ENCODE measurements at places on chromosomes 12 and 14.

DNA sequence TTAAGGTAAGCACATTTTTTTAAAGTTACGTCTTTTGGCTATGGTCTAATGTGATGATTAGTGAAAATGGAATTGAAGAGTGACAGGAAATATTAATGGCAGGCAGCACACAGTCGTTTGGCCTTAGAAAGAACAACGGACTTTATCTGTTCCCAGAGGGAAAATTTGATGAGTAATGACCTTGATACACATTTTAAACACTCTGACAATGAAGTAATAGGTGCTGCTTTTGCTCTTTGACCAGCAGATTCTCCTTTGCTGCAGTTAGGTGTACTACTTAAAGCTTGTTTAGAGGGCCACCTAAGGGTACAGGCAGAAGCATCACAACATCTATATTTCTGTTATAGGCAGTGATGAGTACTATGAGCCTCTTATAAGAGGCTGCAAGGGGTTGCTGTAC is 27.1 kb upstream of the RNU6-8 start:
- no peak for DNase-seq

- DNase-seq: no peak
Measured at GRCh38 chr14:67663633-67664032, 10.8 kb downstream of the VTI1B start.

GRCh38 chr14:99704037-99704436 is 19.9 kb downstream of the CYP46A1 start:
- DNase-seq: no peak

DNA sequence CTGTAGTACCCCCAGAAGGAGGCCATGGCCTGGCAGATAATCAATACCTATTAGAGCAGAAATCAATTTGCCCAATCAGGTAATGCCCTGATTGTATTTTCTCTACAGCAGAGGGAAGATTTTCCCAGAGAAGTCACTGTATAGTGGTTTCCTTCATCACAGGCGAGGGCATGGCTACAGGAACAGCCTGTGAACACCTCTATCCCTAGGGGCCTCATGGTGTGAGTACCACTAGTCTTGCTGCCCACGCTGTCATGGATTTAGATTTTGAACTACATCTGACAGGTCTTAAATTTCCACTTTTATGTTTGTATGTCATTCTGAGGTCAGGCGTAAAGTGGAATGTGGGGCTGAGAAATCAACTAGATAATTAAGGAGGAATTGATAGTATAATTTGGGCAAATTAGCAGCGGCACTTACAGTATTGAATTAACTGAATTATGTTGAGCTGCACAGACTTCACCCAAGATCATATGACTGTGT is 42.4 kb upstream of the STXBP6 start:
- DNase-seq: no peak

DNA sequence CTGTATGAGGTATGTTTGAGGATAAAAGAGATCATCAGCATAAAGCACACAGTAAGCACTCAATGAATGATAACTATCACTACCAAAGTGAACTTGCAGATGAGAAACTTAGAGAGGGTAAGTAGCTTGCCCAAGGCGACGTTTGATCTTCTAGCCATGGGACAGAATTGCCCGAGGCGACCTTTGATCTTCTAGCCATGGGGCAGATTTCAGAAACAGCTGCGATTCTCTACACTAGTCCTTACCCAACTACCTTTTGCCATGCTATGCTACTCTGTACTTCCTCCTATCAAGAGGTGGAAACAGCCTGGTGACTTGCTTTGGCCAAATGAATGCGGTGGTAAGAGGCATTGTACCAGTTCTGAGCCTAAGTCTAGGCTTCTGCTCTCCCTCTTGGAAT is 23.7 kb upstream of the NT5DC3 start:
- no peak for DNase-seq

DNA sequence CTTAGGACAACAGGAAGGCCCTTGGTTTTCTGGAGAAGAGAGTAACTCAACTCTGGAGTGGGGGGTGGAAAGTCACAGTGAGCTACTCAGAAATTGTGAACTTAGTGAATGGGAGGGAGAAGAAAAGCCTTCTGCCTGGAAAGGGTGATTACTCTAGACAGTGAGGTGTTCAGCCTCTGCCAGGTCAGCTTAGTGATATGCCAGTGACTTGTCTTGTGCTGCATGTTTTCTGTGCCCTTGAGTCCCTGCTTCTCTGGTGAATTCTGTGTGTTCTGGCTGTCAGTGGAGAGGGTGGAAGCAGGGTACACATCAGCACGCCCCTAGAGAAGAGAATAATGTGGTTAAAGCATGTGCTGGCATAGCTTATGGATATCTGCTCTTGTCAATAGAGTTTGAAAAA is 13.4 kb downstream of the ATP23 start:
- no peak for DNase-seq

GRCh38 chr12:94534774-94535509 is 75.3 kb upstream of the CEP83 start:
- DNase-seq: no peak

DNA sequence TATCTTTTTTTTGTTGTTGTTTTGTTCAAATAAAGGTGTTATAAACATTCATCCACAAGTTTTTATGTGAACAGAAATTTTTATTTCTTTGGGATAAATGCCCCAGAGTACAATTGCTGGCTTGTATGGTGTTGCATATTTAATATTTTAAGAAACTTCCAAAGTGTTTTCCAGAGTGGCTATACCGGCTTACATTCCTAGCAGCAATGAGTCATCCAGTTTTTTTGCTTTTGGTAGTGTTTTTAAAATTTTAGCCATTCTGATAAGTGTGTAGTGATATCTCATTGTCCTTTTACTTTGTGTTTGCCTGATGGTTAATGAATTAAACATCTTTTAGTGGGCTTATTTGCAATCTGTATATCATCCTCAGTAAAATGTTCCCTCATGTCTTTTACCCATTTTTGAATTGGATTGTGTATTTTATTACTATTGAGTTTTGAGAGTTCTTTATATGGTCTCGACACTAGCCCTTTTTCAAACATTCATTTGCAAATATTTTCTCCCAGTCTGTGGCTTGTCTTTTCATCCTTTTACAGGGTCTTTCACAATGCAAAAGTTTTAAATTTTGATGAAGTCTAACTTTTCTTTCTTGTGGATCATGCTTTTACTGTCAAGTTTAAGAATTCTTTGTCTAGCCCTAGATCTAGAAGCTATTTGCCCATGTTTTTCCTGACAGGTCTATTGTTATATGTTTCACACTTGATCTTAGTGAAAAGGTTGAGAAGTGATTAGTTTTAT is 29.5 kb downstream of the PPP4R4 start:
- no peak for DNase-seq

GRCh38 chr12:87943762-87944161 is 85.4 kb downstream of the C12orf50 start:
- DNase-seq: no peak

GRCh38 chr12:66352197-66352596 is 49.9 kb downstream of the HELB start:
- DNase-seq: no peak

- no peak for DNase-seq
Measured at GRCh38 chr12:15636060-15636890, 152.9 kb downstream of the EPS8 start.

- DNase-seq: no peak
Measured at GRCh38 chr12:52227606-52228166, 5.4 kb upstream of the KRT7 start.

DNA sequence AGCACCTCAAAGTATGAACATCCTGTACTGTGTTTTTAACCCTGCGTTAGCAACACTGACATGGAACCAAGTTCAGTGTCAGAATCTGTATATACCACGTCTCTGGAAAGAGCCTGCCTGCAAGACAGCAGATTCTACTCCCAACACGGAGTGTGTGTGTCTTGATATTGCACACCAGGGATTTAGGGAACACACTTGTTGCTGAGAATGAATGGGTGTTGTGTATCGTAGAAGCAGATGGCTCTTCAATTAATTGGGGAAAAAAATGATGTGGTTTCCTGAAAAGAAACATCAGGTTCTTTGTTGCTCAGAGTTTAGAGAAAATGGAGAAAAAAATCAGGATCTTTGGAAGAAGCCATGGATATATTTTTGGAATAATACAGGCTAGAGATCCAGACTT is 170.8 kb downstream of the EGLN3 start:
- no peak for DNase-seq

DNA sequence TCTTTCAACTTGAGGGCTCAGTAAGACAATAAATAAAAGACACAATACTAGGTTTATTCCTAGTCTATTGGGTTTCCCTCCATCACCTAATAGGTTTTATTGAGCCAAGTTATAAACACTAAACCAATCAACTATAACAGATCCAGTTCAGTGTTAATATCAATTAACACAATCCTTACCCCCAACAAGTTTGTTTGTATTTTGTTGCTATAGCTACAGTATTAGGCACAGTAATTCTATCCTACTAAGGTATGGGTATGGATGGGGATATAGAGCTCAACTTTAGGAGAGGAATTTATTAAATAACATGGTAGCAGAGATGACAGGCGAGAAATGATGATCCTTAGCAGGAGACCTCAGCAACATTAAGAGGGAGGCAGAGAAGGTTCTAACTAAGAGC is 13.3 kb downstream of the PPP4R3A start:
- no peak for DNase-seq

- DNase-seq: no peak
Measured at GRCh38 chr12:84757978-84758377, 154.6 kb downstream of the SLC6A15 start.

GRCh38 chr14:103651585-103651984 is 22.6 kb downstream of the KLC1 start:
- no peak for DNase-seq

GRCh38 chr12:54472494-54473262 is 724 bp downstream of the GTSF1 start:
- no peak for DNase-seq

GRCh38 chr14:54776361-54777001 is 126.1 kb downstream of the GCH1 start:
- DNase-seq: peak; percentile 40
